Cortex of kidney (tissue), 1 donor: ENCODE measurements at places on chromosomes 5 and 9.

DNA sequence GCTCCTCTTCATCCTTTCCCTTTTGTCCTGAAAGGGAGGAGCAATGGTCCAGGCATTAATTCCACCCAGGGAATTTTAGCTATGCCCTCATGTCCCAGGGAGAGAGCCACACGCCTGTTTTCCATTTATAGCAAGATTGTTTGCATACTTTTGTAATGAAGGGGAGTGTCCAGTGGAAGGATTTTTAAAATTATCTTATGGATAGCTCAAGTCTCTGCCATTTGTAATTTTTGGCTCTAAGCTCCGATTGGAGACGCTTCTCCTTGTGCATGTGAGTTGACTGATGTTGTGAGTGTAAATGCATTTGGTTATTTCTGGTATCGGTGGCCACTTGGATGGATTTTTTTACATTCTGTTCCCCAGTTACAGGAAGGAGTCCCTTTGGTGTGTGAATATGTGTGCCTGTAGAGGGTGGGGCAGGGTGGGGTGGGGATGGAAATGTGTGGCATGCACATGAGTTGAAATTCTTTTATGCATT, 7.2 kb upstream of the RPL26L1 start:
- no peak for DNase-seq

- DNase-seq = no peak
Measured at GRCh38 chr9:109487247-109487646, 10.9 kb downstream of the PTPN3 start.

- no peak for DNase-seq
Measured at GRCh38 chr5:96642281-96642640, 19.9 kb upstream of the CAST start.

DNA sequence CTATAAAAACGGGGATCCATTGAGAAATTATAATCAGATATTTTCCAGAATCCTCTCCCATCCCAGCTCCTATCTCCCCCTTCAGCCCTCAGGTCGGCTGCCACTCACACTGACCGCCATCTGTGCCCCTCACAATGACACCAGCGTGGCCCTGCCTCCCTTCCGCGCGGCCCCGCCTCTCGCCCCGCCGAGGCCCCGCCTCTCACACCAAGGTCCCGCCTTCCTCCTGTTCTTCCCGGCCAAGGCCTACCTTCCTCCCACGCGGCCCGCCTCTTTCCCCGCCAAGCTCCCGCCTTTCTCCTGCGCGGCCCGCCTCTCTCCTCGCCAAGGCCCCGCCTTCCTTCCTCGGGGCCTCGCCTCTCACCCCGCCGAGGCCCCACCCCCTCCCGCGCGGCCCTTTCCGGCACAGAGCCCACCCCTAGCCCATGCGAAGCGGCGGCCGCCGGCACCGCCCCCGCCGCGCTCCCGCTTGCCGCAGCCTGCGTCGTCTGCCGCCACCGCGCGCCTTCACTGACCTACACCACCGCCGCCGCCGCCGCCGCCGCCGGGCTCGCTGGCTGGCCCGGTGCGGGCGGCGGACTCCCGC, at the start of gene DNAJC21:
Gene DNAJC21 (plus strand): TSS at position 426 of the 586 bp plus-strand sequence. CDS start 261 bp downstream, outside the sequence.
- peak; percentile 63 for DNase-seq

DNA sequence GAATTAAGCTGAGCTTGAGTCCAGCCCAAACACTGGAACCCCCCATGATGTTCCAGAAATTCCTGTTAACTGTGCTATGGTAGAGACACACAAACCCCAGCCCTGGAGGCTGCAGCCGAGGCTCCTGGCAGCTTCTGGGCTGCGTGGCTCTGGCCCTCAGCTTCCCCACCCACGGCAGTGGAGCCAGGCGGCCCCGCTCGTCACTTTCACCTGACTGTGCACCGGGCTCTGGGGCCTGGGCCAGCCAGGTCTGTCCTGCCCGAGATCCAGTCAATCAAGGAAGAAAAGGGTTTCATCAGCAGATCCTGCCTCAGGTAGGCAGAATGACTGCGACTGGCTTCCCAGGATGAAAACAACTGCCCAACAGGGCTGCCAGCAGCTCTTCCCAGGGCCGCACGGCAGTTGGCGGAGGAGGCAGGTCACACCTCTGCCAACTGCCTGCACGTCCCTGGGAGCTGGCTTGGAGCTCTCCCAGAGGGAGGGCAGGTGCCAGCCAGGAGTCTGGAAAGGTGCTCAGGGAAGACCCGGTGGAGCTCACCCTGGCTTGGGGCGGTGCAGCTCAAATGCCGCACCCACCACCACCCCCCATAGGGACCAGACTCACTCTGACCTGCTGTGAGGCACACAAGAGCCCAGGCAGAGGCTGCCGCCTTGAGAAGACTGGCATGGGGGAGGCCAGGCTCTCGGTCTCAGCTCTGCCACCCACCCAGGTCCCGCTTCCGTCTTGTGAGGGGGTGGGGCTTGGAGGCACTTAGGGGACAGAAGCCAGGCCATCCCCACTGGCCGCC, 20.7 kb downstream of the BRD3 start:
- DNase-seq = no peak

- DNase-seq = no peak
Measured at GRCh38 chr9:136678624-136679023, 8.6 kb downstream of the AGPAT2 start.

DNA sequence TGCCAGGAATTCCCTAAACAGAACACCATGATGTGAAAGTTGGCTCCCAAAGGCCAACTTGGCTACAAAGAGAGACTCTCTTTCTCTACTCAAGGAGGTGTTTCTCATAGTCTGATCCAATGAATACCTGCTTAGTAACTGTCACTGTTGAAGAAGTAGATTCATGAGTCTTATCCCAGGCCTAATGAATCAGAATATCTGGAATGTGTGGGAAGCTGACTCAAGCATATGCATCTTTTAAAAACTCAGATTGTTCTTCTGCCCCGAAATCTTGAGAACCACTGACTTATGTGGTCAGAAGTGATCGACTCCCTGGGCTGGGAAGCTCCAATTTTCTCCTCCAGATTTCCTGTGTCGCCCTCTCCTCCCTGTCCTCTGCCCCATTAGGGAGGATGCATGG, 345.6 kb downstream of the PLK2 start:
- no peak for DNase-seq

DNA sequence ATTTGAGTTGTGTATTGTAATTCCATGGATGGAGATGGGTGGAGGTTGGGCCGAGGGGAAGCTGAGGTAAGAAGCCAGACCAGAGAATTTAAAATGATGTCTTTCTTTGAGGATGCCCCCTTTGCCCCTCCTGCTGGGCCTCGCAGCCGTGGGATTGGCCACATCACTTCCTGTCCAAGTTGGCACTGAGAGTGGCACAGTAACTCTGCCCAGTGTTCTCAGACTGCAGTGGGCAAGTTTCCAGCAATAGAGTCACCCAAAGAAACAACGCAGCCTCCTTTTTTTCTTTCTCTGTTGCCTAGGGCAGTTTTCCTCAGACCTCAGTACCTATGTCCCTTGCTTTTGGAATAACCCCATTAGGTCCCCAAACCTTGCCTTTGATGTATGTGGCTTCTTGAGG, 306.6 kb upstream of the DMRT1 start:
- no peak for DNase-seq
